ENCODE measurements at places on chromosomes 7 and 10.

DNA sequence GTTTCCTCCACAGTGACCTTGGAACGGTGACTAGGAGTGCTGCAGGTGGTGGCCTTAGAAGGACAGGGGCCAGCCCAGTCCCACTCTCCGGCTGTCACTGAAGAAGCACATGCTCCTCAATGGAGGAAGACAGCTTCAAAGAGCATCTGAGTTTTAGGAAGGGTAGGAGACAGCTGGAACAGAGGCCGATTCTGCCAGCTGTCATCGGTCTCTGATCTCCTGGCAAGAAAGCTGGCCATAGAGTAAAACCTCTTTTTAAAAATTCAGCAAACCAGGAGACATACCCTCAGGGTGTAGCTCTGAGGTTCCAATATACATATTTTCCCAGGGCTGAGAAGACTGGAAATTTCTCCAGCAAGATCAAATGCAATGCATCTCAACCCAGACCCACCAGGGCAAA, 55.9 kb downstream of the KCNMA1 start:
- no peak for DNase-seq

GRCh38 chr7:28280516-28280915, 99.9 kb upstream of the JAZF1 start:
- no peak for DNase-seq

GRCh38 chr10:100662067-100662466, 83.3 kb upstream of the PAX2 start:
- no peak for DNase-seq

DNA sequence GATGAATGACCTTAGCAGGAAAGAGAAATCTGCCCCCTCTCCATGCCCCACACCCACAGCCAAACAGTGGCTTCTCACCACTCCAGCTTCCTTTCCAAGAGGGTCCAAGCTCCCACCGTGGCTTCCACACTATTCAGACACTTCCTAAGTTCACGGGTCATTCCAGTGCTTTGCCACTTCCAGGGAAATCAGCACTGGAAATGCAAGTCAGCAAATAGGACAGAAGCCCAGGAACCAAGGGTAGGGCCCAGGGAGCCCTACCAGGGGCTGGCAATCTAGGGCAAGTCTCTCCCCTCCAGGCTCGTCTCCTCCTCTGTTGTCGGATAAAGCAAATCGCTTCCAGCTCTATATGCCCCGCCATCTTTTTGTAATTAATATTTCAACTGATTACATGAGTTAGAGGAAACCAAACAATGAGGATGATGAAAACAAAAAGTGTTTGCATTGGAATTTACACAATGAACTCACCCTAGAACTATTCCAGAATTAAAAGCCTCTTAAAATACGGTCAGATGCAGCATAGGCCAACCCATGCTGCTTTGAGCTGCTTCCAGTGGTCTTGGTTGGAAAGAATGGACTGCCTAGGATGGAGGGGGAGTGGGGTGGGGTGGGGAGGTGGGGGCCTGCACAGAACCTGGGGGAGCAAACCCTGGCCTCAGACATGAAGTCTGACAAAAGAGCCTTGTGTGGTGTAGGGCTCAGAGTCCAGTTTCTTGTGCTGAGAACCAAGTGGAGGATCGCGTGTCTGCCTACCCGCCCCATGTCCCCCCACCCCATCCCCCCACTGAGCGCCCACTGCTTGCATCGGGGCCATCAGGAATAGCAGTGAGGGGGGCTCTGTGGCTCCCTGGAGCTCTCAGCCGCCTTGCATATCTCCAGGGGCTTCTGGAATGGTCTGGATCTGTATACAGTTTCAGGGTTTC, 74.6 kb upstream of the CPXM2 start:
- no peak for DNase-seq

DNA sequence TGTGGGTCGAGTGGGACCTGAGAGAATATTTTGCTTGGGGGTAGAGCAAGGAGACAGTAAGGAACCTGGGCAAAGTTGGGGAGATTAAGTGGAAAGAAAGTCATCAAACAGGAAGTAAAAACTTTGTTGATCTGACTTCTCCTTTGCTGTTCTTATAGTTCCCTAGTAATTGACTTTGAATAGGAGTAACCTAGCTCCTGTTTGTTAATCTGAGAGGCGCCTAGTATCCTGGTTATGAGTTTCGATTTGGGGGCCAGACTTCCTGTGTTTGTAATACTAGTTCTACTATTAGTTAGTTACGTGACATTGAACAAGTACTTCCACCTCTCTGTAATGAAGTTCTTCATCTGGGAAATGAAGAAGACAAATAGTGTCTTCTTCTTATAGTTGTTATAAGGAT, 99.1 kb downstream of the ZNF365 start:
- DNase-seq, result no peak

GRCh38 chr10:35691522-35692236, 49.6 kb upstream of the FZD8 start:
- DNase-seq, result no peak

Data from activated gamma-delta T cell treated with Interleukin-2 at 50 U/mL for 16 hours (primary cell).